ENCODE measurements at places on chromosomes 13 and 19.

- DNase-seq: no peak
Measured at GRCh38 chr19:4700693-4700970, 23.0 kb downstream of the DPP9 start.

DNA sequence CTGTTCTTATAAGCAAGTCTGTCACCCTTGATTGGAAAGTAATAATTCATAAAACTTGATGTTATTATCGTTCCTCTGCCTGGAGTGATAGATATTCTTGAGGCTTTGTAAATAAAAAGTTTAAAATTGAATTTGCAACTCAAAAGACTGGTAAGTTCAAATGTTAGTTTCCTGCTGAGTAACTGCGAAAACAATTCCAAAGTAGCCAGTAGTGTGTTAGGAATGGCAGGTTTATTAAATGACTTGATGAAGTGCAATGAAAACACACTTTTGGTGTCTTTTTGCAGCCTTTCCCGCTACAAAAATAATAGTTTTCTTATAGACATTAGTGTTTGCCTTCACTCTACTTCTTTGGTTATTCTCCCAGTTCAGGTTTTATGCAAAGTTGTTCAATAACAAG is 299.3 kb downstream of the DLEU7 start:
- DNase-seq: no peak

DNA sequence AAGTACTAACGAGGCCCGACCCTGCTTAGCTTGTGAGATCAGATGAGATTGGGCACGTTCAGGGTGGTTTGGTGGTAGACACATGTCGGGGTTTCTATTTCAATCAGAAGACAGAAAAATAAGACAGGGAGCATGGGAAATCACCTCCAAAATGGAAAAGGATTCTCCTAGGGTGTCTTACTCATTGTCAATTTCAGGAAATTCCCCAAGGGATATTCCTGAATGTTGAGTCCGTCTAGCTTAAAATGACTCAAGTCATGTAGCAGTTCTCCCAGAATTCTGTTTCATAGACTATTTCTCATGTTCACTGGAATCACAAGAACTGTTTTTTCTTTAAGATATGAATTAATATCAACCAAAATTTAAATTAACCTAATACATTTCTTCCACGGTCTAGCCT is 380.1 kb downstream of the EFNB2 start:
- no peak for DNase-seq

DNA sequence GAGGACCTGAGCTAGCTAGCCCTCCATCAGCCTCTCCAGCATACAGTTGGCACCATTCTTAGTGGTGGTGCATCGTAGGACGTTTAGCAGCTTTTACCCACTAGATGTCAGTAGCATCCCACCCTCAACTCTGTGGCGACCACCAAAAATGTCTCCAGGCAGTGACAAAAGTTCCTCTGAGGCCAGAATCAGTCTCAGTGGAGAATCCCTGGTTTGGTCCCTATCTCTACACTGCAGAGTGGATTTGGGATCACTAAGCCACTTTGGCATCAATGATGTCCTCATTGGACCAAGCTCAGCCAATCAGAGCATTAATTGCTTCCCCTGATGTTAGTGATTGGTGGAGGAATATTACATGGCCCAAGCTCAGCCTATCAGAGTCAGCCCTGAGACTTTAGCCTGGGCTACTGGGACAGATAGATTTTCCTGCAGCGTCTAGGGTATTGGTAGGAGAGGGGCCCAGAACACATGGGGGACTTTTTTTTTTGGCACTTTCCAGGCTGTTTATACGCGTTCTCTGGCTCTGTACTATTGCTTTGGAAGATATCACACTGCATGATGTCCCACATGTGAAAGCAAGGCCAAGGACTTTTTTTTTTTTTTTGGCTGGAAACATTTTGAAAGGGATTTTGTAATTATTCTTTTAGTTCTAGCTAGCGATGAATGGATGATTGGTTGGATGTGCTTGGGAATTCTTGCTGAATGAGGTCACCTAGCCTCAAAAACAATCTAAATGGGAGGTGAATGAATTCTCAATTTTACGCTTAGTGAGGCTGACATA is 7.0 kb downstream of the TMEM221 start:
- no peak for DNase-seq

GRCh38 chr13:65844266-65844841 is 1385.8 kb downstream of the PCDH9 start:
- no peak for DNase-seq

- DNase-seq: no peak
Measured at GRCh38 chr19:7456964-7457541, 31.8 kb downstream of the PEX11G start.

- DNase-seq: no peak
Measured at GRCh38 chr19:35908010-35908441, at the start of gene TYROBP. Gene TYROBP (minus strand): TSS chr19:35908295. CDS start chr19:35908228, 67 bp downstream.

DNA sequence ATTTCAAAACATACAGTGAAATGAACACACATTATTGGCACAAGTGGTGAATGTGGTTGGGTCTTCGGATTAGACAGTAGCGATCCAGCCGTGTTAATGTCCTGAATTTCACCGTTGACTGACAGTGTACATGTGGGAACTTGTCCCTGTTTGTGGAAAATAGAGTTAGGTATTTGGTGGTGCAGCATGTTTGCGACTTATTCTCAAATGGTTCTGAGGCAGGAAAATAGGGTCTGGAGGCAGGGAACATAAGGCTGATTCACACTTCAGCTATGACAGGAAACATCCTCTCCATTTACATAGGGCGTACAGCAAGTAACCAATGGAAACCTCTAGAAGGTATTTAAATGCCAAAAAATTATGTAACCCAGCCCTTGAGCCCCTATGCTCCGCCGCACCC is 4.2 kb downstream of the LGALS7B start:
- no peak for DNase-seq

DNA sequence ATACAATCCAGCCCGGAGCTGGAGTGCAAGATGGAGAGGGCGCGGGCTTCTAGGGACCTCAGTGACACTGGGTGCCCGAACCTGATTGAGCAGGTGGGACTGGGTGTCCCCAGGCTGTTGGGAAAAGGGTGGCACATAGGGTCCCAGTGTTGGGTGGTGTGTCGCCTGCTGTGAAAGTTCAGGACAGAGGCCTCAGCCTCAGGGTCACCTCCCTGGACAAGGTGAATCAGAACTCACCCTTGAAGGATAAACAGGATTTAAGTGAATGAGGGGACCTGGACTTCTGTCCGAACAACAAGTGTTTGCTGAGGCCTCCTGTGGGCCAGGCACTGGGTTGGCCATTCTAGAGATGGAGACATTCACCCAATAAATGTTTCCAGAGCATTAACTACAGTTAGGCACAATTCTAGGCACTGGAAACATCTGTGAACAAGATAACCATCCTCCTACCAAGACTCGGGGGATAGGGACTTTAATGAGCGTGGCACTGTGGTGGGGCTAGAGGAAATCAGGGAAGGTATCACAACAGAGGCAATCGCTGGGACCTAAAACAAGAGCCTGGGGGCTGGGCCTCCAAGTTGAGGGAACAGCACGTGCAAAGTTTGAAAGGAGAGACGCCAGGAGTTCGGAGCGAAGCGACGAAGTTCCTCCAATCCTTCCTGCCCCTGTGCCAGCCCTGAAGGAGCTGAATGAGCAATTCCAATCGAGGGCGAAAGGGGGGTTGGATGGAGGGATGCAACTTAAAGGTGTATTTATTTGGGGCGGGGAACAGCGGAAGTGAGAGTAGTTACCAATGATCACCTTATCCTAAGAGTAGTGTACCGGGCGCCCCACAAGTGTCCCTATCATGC is 921 bp upstream of the POLD1 start:
- DNase-seq: no peak

- DNase-seq: no peak
Measured at GRCh38 chr13:76751278-76751677, 134.9 kb downstream of the KCTD12 start.

DNA sequence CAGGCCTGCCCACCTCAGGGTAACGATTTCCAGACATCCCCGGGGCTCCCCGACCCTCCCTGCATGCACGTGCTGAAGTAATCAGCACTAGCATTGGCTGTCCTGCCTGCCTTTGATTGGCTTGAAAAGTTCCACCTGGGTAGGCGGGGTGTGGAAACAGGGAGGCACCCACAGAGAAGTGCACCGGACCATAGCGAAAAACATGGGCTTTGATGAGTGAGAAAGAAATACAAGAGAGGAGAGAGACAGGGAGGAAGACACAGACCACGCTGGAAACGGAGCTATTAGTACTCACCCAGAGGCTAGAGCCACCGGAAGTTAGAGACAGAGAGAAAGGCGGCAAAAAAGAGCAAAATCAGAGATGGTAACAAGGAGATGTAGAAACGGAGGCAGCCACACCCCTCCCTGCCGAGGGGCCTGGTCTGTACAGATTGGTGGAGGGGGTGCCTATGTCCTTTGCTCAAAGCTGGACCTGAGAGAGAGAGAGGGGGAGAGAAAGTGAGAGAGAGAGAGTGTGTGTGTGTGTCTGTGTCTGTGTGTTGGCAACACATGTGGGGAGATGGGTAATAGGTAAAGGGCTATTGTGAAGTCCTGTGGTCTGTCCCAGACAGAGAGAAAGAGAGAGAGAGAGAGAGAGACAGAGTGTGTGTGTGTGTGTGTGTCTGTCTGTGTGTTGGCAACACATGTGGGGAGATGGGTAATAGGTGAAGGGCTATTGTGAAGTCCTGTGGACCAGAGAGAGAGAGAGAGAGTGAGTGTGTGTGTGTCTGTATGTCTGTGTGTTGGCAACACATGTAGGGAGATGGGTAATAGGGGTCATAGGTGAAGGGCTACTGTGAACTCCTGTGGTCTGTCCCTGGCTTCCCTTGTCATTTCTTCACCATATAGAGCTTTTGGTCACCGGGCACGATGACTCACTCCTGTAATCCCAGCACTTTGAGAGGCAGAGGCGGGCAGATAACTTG is 2.9 kb downstream of the CGB3 start:
- no peak for DNase-seq

GRCh38 chr13:87123987-87124784 is 547.0 kb upstream of the SLITRK5 start:
- DNase-seq: no peak
